ENCODE measurements at places on chromosomes 16 and 17. TPM values are rescaled to one million over a fixed set of nuclear protein-coding genes. Genes with fewer than 3 reads are reported as not detected.
A peak's percentile ranks its signal among the peaks of the same experiment; 100 is the strongest.

Gene CD300E
- polyA plus RNA-seq, result not detected

Gene BEAN1
- polyA plus RNA-seq, result 1.4 TPM

- no peak for DNase-seq
These were observed 16.7 kb downstream of the ARL2BP start for GRCh38 chr16:57261806-57262205.

DNA sequence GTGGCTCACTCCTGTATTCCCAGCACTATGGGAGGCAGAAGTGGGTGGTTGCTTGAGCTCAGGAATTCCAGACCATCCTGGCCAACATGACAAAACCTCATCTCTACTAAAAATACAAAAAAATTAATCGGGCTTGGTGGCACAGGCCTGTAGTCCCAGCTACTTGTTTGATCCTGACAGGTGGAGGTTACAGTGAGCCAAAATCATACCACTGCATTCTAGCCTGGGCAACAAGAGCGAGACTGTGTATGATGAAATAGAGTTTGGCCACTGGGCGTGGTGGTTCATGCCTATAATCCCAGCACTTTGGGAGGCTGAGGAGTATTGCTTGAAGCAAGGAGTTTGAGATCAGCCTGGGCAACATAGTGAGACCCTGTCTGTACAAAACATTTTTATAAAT is 173.3 kb downstream of the TANC2 start:
- no peak for DNase-seq

DNA sequence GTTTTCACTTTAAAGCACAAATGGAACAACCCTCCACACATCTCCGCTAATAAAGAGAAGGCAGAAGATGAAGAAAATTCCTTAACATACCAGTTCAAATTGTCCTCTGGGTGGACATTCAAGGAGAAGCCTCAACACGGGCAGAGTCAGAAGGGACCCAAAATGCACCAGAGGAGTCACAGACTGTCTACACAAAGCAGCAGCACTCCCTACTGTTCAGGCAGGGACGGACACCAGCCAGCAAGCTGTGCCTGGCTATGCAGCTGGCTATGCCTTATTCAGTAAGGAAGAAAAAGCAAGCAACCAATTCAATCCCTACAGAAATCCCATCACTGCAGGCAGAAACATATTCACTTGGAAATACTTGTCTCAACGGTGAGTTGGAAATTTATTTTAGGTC is 8.1 kb downstream of the DNAJC7 start:
- peak; percentile 33 for DNase-seq

GRCh38 chr17:56786989-56787482 is 46.7 kb downstream of the C17orf67 start:
- peak; percentile 73 for DNase-seq
